ENCODE measurements at places on chromosomes 12 and 14.
A peak's percentile ranks its signal among the peaks of the same experiment; 100 is the strongest.

DNA sequence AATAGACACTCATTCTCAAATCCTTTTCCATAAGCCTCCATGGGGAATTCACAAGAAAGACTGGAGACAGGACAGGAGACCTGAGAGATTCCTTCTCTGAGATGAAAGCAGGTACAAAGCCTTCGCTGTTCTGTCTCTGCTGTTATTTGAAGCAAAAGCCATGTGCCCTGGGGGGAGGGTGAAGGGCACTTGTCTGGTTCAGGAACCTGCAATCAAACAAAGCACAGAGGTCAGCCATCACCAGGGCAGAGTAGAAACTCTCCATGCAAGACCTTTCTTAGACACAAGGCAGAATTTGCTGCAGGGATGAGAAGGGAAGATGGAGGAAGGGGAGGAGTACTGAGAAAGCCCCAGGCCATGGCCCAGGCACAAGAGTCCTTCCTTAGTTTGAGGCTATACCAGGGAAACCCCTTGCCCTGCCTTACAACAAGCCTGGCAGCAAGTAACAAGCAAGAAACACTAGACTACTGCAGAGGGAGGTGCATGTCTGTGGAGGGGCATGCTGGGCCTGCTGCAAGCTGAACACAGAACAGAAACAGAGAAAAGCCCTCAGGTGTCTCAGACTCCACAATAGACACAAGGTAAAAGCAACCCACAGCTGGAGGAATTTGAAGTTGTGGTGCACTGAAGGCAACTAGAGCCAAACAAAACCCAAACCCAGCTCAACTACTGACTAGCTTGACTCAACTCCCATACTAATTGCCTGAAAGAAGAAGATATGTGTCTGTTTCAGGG lies 7.8 kb upstream of the ART4 start:
- no peak for DNase-seq

DNA sequence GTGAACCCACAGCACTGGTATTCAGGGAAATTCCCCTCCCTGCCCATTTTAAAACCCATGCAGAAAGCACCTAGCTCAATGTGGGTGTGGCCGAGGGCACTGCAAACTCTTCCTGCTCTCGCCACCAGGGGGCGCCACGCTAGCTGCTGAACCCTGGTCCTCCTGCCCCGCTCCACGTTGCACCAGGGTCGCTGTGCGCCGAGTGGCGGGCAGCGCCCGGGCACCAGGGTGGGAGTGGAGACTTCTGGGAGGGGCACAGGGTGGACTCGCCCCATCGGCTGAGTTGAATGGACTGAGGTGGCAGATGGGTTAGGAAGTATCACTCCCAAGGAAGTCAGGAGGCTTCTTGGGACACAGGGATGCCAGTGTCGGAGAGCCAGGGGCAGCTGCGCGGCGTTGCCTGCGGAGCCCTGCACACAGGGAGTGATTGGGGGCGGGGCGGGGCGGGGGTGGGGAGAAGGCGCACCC lies 48.1 kb upstream of the BCL11B start:
- DNase-seq = peak; percentile 59

GRCh38 chr12:123498126-123498825 lies 35.2 kb downstream of the RILPL1 start:
- no peak for DNase-seq

- DNase-seq = no peak
Observed at GRCh38 chr14:58777541-58777979, 139.8 kb downstream of the DACT1 start.

- no peak for DNase-seq
Observed at GRCh38 chr12:69540987-69541386, 44.3 kb upstream of the CCT2 start.

DNA sequence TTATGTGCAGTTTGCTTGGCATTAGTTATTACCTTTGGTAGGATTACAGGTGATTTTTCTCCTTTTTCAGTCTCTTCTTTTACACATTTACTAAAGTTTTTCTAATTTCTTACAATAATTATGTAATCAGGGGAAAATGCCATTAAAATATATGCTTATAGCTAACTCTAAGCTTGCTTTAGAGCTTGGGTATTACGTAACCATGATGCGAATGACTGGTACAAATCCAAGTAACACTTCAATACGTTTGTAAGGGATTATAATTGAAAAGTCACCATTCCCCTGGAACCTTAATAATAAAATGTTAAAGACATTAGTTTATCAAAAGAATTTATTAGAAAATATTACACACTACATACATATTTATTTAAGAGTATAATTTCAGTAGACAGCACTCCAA lies 71.6 kb downstream of the SCAF11 start:
- no peak for DNase-seq

- no peak for DNase-seq
Observed at GRCh38 chr12:85281636-85282312, 1.8 kb downstream of the ALX1 start.

DNA sequence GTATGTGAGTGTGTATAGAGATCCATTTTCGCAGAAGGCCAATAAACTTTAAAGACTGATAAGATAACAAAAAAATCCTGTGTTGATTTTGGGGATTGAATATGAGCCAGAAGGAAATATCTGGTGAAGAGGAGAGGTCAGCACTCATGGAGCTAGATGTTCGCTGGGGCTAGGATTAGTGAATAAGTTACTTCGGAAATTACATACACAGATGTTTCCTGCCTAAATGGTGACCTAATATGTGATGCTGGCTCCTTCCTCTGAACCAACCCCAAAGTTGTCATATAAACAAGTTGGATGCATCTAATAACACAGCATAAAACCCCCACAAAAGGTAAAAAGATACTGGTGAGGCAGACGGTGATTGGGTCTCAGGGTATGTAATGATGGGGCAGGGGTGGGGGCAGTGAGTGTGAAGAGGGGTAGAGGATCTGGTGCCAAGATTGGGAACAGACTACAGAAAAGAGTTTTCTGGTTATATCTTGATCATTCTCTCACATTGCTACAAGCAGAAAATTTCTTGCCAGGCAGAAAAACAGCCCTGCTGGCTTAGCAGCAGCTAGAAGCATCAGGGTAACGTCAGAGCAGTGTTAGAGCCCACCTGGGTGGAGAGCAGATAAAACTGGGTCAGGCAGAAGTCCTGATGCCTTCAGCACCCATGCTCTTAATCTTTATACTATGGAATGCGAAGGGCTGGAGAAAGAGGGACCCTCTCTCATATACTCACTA lies 140.4 kb upstream of the GZMB start:
- no peak for DNase-seq

DNA sequence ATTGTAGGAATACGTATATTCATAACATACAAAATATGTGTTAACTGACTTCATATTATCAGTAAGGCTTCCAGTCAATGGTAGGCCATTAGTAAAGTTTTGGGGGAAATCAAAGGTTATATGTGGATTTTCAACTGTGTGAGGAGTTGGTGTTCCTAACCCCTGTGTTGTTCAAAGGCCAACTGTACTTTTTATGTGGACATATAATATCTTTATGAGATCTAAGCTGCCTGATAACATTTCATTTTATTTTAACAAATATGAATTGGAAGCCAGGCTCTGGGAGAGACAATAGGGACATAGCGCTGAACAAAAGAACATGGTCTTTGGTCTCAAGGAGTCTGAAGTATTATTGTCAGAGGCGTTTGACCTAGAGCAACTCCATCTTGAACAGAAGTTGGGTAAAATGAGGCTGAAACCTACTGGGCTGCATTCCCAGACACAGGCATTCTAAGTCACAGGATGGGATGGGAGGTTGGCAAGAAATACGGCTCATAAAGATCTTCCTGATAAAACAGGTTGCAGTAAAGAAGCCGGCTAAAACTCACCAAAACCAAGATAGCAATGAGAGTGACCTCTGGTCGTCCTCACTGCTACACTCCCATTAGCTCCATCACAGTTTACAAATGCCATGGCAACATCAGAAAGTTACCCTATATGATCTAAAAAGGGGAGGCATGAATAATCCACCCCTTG lies 147.2 kb downstream of the KSR2 start:
- DNase-seq = no peak

- DNase-seq = no peak
Observed at GRCh38 chr14:55553791-55554190, 26.2 kb upstream of the KTN1 start.

DNA sequence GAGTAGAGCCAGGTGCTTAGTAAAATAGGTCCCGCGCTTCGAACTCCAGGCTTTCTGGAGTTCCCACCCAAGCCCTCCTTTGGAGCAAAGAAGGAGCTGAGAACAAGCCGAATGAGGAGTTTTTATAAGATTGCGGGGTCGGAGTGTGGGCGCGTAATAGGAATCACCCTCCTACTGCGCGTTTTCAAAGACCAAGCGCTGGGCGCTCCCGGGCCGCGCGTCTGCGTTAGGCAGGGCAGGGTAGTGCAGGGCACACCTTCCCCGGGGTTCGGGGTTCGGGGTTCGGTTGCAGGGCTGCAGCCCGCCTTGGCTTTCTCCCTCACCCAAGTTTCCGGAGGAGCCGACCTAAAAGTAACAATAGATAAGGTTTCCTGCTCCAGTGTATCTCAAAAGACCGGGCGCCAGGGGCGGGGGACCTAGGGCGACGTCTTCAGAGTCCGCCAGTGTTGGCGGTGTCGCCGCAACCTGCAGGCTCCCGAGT lies 3.6 kb downstream of the SSTR1 start:
- DNase-seq = no peak

DNA sequence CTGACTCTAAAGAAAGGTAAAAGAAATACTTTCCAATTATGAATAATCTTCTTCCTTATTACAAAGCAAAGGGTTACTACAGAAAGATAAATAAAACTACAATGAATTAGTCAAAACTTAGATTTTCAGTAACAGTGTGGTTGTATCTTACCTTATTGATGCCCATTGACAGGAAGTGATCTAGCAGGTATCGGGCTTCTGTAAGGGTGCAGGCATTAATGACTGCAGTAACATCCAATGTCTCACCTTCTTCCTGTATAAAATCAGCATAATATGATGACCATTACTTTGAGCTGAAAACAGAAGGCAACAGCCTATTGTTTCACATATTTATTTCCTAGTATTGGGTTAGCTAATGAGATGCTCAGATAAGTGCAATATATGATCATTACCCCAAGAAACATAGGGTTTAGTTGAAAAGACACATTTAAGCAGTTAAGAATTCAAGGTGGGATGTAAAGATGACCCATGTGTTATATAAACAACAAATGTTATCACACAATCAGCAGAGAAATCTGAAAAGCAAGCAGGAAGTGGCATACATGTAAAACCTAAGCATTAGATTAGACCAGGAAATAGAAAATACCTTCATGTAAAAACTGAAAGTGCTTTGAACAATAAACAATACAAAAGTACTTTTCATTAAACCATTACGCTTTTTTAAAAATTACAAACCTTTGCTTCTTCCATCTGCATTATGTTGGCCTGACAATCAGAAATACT lies 111.2 kb downstream of the KIF21A start:
- no peak for DNase-seq

- no peak for DNase-seq
Observed at GRCh38 chr12:30970559-30971197, 44.1 kb downstream of the TSPAN11 start.

- no peak for DNase-seq
Observed at GRCh38 chr14:95363468-95363954, 43.8 kb upstream of the CLMN start.

- DNase-seq = peak; percentile 60
Observed at GRCh38 chr14:70714055-70714550, 72.4 kb downstream of the TTC9 start.

DNA sequence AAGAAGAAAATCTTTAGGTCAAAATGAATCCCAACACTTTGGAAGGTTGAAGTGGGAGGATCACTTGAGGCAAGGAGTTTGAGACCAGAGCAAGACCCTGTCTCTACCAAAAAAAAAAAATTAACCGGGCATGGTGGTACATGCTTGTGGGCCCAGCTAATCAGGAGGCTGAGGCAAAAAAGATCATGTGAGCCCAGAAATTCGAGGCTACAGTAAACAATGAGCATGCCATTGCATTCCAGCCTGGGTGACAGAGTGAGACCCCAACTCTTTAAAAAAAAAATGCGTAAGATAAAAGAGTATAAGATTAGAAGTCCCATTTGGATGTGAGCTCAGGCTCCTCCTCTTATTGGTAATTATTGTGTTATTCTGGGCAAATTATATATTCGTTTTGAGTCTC lies 30.8 kb upstream of the EVL start:
- no peak for DNase-seq

GRCh38 chr14:63781686-63782085 lies 53.8 kb upstream of the SGPP1 start:
- no peak for DNase-seq

DNA sequence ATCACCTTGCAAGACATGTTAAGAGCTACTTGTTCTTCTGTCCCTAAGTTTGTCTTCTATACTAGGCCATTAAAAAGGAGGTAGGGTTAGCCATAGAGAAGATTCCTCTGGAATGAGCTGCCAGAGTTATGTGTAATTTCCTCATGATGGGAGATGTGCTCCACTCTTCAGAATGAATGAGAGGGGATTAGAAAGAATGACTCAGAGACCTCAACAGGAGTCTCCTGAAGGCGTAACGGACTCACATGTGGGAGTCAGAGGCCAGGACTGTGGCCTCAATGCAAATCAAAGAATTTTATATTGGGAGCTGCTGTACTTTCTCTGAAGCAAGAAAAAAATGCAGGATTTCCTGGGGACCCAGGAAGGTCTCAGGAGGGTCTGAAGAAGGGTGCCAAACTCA lies 87.8 kb upstream of the ATXN7L3B start:
- DNase-seq = peak; percentile 71

DNA sequence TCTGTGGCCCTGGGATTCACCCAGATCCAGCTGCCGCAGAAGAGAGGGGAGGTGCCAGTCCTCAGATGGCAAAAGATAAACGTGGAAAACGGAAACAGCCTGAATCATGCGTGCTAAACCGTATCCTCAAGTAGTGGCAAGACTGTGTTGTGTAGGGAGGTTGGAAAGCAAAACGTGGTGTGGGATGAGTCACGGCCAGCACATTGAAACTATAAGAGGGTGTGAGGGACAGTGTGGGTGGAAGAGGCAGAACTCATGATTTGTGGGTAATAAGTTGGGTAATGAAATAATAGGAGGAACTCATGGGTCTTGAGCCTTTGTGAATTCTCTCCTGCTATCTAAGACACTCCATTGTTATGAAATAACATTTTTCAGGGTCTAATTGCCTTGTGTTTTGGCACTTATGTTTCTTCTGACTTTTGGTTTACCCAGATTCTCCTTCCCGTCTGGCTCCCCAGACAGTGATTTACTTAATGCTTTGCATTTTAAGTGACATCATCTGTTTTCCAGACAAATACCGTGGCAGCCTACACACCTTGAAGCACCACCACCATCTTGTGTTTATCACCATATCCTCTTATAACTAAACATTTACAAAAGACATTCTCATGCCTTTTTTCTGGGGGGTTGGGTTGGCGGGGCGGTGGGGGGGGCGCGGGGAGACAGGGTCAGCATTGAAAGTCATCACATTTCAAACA lies 62.3 kb upstream of the PTCSC3 start:
- peak; percentile 63 for DNase-seq

- DNase-seq = no peak
Observed at GRCh38 chr14:63454436-63454835, 88.7 kb downstream of the PPP2R5E start.

- no peak for DNase-seq
Observed at GRCh38 chr14:101858791-101859537, 97.5 kb downstream of the PPP2R5C start.
